Spleen (tissue), 13 donors: ENCODE measurements at places on chromosomes 3 and 15. TPM values are rescaled to one million over a fixed set of nuclear protein-coding genes. Genes with fewer than 3 reads are reported as not detected.

GRCh38 chr3:151085889-151086483 is 522 bp downstream of the MED12L start:
- peak; percentile 86 for DNase-seq
- H3K36me3 ChIP-seq: no peaks in the 10 kb centered on the region
- H3K27ac ChIP-seq: no peak overlapping the region
- H3K4me3 ChIP-seq: peak overlapping the region; percentile 67

The GOLGA6A gene
- polyA plus RNA-seq: 0.03 TPM

GRCh38 chr15:87570206-87570605 is 686.3 kb downstream of the NTRK3 start:
- H3K27ac ChIP-seq: no peak overlapping the region
- no peak for DNase-seq
- no peaks in the 10 kb centered on the region for H3K36me3 ChIP-seq

DNA sequence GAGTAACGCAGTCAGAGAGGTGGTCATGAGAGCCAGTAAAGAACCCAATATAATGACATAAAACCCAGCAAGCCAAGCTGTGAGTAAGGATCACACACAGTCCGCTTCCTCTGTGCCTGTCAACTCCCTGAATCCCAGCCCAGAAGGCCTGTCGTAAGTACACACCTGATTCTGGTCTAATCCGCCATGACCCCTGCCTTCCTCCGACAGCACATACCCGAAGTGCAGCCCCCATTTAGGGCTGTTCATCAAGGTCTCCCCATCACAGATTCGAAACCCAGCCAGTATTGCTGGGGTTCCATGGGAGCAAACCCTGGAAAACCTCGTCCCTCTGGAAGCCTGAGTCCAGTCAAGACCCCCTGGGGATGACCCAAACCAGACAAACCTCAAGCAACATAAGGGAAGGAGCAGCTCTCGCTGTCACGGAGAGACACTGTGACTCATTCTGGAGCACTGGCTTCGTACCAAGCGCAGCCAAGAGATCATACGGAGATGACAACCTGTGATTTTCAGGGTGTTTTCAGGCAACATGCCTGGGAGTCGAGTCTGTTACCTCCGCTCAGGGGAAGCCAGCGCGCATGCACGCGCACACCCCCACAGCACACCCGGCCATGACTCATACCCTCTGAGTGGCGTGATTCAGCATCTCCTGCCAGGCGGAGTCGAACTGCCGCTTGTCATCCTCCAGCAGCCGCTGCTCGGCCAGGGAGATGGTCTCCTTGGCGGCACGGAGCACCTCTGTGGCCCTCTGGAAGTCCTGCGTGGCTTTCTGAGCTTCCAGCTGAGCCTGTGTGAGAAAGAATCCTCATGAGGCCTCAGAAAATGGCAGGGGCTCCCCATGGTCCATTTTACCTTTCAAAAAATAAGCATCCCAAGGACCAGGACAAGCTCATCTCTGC is 63.0 kb downstream of the SH3BP5 start:
- H3K27ac ChIP-seq: peak overlapping the region; percentile 88
- peaks cover 60% of the 10 kb centered on the region for H3K4me1 ChIP-seq
- DNase-seq: peak; percentile 95
- H3K36me3 ChIP-seq: peaks cover 40% of the 10 kb centered on the region

The EEF1AKMT4 gene
- 3.5 TPM for polyA plus RNA-seq

GRCh38 chr15:70754862-70755261 is 8.5 kb downstream of the UACA start:
- no peak for DNase-seq
- no peak overlapping the region for H3K27ac ChIP-seq
- no peaks in the 10 kb centered on the region for H3K27me3 ChIP-seq
- no peaks in the 10 kb centered on the region for H3K36me3 ChIP-seq
- no peak overlapping the region for H3K4me3 ChIP-seq

The FOXB1 gene
- 0.03 TPM for polyA plus RNA-seq

GRCh38 chr15:66474135-66474534 is 23.4 kb downstream of the SNAPC5 start:
- H3K27me3 ChIP-seq: no peaks in the 10 kb centered on the region
- no peak overlapping the region for H3K27ac ChIP-seq

- peaks cover 13% of the 10 kb centered on the region for H3K4me1 ChIP-seq
- no peak overlapping the region for H3K27ac ChIP-seq
- no peak overlapping the region for H3K4me3 ChIP-seq
- no peaks in the 10 kb centered on the region for H3K27me3 ChIP-seq
Measured at GRCh38 chr3:23713641-23714040, 92.1 kb upstream of the UBE2E1 start.

The EFCC1 gene
- polyA plus RNA-seq: 2.0 TPM

The EPHA3 gene
- 0.07 TPM for polyA plus RNA-seq

DNA sequence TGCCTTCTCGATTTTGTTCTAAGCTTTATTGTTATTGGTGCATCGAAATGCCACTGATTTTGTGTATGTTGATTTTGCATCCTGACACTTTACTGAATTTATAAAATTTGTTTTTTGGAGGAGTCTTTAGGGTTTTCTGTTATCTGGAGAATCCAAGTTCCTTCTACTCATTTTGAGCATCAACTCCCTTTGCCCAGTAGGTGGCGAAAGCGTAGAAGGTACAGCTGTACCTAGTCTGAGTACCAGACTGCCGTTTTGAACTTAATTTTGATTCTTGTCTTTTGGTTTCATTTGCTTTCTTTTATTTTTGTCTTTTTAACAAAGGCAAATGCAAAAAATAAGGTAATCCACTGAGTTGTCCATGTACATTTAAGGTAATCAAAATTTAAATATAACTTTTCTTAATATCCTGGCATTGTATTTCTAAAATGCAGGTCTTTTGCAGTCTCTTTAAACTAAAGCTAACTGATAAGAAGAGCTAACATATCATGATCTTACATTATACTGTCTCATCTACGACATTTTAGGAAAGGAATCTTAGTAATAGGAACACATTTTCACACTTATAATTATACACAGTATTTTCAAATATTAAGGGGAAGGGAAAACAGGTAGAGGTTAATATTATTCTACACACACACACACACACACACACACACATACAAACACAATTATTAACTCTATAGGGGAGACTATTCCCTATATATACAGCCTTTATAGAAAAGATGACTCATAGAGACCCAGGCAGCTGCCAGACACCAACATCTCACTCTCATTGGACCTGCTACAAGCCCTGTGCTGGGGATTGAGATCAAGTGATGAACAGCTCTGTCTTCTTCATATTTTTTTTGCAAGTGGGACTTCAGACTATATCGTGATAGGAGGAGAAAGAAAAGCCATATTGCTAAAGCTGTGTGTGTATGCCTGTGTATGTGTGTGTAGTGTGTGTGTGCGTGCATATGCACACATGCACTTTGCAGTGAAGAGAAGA is 71.8 kb downstream of the SYNPR start:
- no peaks in the 10 kb centered on the region for H3K27me3 ChIP-seq
- no peaks in the 10 kb centered on the region for H3K36me3 ChIP-seq
- H3K4me1 ChIP-seq: no peaks in the 10 kb centered on the region
- no peak overlapping the region for H3K27ac ChIP-seq
- DNase-seq: no peak
- H3K4me3 ChIP-seq: no peak overlapping the region

DNA sequence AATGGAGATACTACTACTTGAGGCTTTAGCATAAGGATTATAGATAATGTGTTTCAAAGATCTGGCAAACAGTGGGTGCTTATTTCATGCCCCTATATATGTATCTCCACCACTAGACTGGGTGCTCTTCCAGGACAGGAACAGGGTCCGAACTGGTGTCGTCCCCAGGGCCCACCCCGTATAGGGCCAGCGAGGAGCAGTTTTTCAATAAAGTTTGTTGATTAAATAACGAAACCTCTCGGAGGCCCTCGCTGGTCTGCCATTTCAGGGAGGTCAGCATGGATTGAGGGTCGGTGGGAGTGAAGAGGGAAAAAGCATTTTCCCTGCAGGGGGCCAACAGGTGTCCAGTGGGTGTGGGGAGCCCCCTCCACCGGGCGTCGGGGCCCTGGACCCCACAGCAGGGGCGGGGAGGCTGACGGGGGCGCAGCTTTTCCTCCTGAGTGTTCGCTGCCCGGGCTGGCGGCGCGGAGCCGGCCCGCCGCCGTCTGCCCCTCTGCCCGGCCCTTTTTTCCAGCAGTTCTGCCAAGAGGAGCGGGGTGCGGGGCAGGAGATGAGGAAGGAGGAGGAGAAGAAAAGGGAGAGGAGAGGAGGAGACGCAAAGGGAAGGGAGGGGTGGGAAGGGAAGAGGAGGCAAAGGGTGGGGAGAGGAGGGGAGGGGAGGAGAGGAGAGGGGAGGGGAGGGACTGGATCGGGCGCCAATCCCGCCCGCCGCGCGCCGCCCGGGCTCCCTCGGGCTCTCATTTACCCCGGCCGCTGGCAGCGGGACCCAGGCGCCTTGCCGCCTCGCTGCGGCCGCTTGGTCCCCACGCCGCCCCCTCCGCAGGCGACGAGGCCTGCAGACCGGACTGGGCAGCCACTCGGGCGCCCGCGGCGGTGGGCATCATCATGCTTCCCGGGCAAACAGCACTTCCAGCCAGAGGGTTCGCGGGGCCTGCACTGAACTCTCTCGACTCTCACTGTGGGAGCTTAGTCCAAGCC is 66.3 kb downstream of the ISG20 start:
- DNase-seq: no peak
- peak overlapping the region; percentile 41 for H3K4me3 ChIP-seq
- H3K27me3 ChIP-seq: peaks cover 56% of the 10 kb centered on the region
- H3K4me1 ChIP-seq: peaks cover 6% of the 10 kb centered on the region
- peak overlapping the region; percentile 38 for H3K27ac ChIP-seq

GRCh38 chr15:73704869-73705645 is 20.9 kb downstream of the CD276 start:
- H3K27ac ChIP-seq: no peak overlapping the region
- no peak overlapping the region for H3K4me3 ChIP-seq
- peak; percentile 87 for DNase-seq
- peaks cover 15% of the 10 kb centered on the region for H3K27me3 ChIP-seq
- no peaks in the 10 kb centered on the region for H3K4me1 ChIP-seq
- H3K36me3 ChIP-seq: peaks cover 55% of the 10 kb centered on the region

The TMCO5A gene
- polyA plus RNA-seq: not detected

- H3K4me3 ChIP-seq: no peak overlapping the region
- H3K27me3 ChIP-seq: no peaks in the 10 kb centered on the region
- no peak for DNase-seq
- H3K36me3 ChIP-seq: no peaks in the 10 kb centered on the region
- H3K27ac ChIP-seq: no peak overlapping the region
- H3K4me1 ChIP-seq: no peaks in the 10 kb centered on the region
Measured at GRCh38 chr3:148460686-148461085, 237.0 kb upstream of the AGTR1 start.

DNA sequence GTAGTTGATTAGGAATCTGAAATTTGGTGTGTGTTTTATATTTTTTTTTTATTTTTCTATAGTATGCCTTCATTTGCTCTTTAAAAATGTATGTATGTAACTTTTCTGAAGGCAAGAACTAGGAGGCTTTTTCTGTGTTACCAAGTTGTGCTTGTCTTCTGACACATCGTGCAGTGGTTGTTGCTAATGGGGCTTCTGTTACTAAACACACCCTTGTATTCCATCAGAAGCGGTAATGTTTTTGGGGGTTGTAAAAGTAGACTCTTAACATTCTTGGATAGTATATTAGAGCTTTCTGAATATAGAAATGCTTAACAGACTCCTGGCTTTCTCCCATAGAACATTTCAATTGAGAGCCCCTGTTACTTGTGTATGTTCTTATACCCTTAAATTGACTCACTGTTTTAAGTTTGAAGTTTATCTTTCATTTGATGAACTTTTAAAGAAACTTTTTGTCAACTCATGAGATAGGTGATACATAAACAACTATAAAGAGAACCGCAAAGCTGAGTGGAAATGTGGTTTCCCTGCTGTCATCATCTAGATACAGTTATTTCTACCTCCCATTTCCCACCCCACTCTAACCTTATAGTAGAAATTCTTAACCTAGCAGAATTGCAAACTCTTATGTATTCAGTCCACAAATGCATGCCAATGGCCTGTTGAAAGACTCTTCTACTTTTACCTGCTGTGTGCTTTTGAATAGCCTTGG is 2.5 kb downstream of the TIPARP start:
- no peak for DNase-seq
- no peaks in the 10 kb centered on the region for H3K36me3 ChIP-seq
- H3K27ac ChIP-seq: peak overlapping the region; percentile 95
- H3K27me3 ChIP-seq: no peaks in the 10 kb centered on the region
- peak overlapping the region; percentile 85 for H3K4me3 ChIP-seq

- H3K27me3 ChIP-seq: no peaks in the 10 kb centered on the region
- no peak overlapping the region for H3K27ac ChIP-seq
- peaks cover 44% of the 10 kb centered on the region for H3K4me1 ChIP-seq
- DNase-seq: no peak
- no peaks in the 10 kb centered on the region for H3K36me3 ChIP-seq
Measured at GRCh38 chr15:58529041-58529440, 97.2 kb downstream of the LIPC start.

DNA sequence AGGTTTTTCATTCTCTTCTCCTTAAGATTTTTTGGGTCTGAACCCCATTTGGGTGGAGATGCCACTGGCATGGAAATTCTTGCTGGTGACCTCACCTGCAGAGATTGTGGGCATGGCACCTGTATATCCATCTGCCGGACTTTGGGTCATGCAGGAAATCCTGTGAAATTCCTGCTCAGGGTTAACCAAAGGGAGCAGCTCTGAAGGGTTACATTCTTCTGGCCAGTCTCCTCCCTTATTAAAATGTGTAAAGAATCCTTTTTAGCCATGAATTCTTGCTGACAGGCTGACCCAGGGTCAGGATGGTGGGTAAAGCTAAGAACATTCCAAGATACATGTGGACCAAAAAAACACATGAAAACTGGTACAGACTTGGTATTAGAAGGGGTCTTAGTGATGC is 27.4 kb downstream of the ARHGEF26 start:
- H3K4me3 ChIP-seq: no peak overlapping the region
- H3K36me3 ChIP-seq: no peaks in the 10 kb centered on the region
- no peak for DNase-seq
- H3K27me3 ChIP-seq: no peaks in the 10 kb centered on the region
- no peak overlapping the region for H3K27ac ChIP-seq
